AG04449 (cell line): ENCODE measurements at places on chromosomes 11 and 22.

- no peak for DNase-seq
Measured at GRCh38 chr11:126277780-126278179, 5.1 kb upstream of the TIRAP start.

DNA sequence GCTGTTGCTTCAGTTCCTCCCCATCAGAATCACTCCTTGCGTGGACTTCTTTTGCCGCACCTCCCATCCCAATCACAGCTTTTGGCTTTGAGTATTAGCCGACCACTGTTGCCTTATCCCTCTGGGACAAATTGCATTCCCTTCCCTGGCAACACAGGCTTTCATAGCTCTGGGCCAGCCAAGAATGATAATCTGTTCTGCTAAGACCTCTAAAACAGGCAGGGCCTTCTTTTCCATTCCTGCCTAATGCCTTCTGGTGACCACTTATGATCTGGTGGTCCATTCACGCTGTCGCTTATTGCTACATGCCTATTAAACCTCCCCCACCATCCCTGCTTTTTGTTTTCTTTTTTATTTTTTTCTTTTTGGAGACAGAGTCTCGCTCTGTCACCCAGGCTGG lies 9.6 kb downstream of the SEC14L2 start:
- DNase-seq, result no peak

DNA sequence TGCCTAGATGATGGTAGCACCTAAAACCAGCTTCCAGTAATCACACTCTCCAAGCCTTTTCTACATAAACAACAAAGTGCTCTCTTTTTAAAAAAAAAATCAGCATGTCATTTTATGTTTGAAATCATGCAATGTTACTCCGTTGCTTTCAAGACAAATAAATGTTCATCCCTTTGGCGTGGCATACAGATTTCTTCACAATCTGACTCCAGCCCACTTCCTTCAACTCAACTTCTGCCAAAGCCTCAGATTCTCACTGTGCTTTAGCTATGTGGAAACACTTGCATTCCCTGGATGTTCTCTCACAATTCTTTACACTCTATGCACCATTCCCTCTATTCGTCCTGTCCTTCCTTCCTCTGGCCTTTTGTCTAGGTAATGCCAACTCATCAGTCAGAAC lies 206.3 kb upstream of the BLID start:
- no peak for DNase-seq

DNA sequence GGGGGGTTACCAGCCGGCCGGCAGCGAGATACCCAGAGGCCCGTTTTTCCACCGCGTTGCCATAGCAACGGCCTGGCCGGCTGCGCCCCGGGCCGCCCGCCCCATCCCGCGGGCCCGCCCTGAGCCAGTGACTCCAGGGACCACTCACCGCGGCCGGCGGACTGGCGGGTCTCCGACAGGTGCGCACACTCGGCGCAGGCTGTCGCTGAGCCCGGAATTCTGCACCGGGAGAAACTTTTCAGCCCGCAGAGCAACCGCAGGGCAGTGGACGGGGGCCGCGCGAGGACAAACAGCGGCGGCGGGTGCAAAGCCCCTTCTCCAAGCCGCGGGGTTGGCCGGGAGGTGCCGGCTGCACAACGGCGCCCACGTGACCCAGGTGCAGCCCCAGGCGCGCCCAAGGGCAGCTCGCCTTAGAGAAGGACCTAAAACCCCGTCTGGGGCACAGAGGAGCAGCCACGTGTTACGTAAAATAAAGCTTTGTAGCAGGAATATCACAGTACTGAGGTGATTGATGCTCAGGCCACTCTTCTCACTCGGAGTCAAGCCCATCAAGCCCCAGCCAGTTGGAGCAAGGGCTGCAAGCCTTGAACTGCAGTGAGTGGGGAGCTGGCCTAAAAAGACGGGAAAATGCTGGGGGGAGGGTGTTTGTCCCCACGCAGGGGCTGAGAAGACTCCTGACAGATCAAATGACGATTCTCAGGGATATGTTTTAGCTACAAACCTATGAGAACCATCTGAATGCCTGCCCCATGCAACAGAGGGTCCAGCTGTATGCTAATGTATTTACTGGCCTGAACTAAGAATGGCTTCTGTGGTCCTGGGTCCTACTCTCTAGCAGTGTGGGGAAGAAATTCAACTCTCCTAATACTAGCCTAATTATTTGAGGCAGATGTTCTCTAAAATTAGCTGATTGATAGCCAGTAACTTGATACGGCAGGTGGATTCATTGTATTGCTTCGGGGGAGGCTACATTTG lies at the start of gene STK33:
Gene STK33 (minus strand): TSS at position 294 of the 975 bp plus-strand sequence. CDS start 119,323 bp downstream, outside the sequence.
- DNase-seq, result no peak

DNA sequence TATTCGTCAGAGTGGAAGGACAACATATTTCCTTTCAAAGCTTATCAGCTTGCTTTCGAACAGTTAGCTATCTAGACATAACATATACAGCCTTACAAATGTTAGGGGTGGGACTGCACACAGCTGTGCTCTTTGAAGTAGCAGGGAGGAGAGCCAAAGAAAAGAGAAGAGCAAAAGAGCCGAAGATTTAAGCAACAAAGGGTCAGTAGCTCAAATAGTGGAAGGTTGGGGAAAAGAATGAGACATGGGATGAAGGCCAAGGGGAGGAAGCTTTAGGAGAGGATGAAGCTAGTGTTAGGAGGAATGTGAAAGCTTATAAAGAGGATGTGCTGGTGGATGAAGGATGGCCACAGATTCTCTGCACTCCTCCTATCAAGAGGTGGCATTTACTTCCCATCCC lies 31.8 kb upstream of the IGSF22 start:
- no peak for DNase-seq

- no peak for DNase-seq
Measured at GRCh38 chr11:93967258-93967657, 53.9 kb upstream of the HEPHL1 start.

DNA sequence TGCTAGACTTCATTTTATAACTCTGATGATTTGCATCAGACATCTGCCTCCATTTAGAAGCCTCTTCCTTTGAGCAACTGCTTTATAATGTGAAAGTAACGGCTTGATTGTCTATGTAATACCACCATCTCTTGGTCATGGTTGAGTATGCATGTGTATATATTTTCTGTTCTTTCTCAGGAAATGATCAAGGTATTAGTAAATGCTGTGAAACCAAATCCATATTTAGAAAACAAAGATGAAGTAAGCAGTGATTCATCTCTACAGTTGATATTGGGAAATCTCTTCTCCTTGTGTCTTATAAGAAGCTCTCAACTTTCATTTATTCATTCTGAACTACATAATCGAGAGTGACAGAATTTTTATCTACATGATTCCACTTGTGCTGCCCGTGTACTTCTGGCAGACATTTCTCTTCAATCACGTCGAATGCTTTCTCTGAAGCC lies 104.6 kb upstream of the ANO3 start:
- DNase-seq, result peak; percentile 73

- no peak for DNase-seq
Measured at GRCh38 chr11:126186708-126187529, 24.5 kb downstream of the RPUSD4 start.

- no peak for DNase-seq
Measured at GRCh38 chr11:86067851-86068137, 1.1 kb downstream of the PICALM start.

- DNase-seq, result peak; percentile 16
Measured at GRCh38 chr11:30244265-30244664, 13.5 kb downstream of the FSHB start.

GRCh38 chr22:49647627-49648026 lies 180.0 kb downstream of the BRD1 start:
- no peak for DNase-seq

- no peak for DNase-seq
Measured at GRCh38 chr11:35307221-35307621, 112.1 kb downstream of the SLC1A2 start.

DNA sequence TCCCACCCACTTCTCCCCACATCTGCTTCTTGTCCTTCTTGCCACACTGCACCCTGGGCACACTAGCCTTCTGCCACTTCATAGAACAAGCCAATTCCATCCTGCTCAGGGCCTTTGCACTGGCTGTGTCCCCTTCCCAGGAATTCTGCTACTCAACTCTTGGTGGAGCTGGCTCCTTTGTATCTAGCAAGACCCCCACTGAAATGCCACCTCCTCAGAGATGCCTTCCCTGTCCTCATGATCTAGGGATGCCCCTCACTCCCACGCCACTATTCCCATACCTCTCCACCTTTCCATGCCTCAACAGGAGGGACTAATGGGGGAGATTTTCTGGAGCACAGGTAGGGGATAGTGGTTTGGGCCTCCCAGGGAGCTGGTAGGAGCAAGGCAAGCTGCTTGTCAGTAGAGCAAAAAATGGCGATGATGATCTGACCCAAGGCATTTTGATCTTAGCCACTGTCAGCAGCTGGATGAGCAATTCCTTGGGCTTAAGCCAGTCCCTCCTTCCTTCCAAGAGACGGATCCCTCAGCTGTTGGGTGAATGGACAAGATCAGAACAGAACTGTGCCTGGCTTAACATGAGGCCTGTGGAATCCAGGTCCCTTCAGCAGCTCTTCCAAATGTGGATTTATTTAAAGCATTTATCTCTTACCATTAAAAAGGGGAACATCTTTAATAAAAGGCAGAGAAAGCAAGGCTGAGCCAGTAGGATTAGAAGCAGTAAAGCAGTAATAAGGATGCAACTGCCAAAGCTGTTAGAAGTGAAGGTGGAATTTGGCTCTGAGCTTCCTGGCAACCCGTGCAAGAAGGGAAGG lies 4.0 kb upstream of the PRDM11 start:
- DNase-seq, result no peak

- no peak for DNase-seq
Measured at GRCh38 chr11:109914809-109915653, 178.2 kb upstream of the ZC3H12C start.

- DNase-seq, result no peak
Measured at GRCh38 chr11:42244376-42244775, 784.9 kb upstream of the LRRC4C start.

DNA sequence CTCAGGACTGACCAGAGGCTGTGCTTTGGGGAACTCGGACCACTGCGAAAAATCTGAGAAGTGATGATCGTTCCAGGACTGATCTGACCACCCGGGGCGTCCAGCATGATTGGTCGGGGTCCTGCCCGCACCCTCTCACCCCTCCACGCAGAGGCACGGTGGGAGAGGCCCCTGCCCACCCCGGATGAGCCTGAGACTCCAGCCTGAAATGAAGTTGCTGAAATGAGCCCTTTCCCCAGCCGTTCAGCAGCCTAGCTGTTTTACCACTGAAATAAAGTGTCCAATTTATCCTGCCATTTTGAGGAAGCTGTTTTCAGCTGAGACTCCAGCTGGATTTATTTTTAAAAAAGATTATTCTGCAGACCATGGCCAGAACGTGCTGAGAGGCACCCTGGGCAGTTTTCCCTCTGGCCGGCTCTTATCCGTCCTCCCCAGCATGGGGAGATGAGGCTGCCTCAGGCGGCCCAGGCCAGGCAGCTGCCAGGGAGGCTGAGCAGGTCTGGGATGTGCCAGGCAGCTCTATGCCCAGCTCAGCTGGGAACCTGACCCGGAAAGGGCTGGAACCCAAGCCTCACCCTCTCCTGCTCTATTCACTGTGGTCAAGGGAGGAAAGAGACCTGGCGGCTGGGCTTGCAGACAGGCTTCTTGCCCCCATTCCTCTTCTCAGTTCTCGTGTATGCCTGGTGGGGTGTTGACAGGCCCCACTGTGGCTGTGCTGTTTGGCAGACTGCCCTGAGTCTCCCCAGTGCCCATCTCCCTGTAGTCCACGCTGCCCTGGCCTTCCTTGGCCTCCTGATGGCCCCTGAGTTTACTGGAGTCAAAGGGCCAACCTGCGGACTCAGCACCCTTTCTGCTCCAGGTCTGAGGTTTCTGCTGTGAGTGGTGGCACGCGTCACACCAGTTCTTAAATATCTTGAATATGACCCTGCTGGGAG lies 161.0 kb upstream of the B3GAT1 start:
- no peak for DNase-seq

- no peak for DNase-seq
Measured at GRCh38 chr11:86122773-86123172, 53.9 kb upstream of the PICALM start.

DNA sequence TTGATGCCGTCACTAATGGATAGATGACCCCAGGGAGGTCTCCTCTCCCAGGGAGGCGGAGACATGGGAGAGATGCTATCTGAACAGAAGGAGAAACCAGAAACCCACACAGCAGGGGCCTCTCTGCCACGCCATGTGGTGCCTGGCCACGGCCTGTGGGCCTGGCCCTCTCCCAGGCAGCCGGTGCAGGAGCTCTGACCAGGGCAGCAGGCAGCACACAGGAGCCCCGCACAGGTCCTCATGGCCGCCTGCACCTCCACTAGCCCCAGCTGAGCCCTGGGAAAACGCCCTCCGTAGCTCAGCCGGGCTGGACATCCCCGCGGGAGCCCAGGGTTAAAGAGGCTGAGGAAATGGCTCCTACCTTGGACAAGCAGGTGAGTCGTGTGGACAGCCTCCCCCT lies 19.8 kb downstream of the IGSF9B start:
- no peak for DNase-seq

GRCh38 chr11:12281571-12282478 lies 95.5 kb upstream of the PARVA start:
- no peak for DNase-seq

DNA sequence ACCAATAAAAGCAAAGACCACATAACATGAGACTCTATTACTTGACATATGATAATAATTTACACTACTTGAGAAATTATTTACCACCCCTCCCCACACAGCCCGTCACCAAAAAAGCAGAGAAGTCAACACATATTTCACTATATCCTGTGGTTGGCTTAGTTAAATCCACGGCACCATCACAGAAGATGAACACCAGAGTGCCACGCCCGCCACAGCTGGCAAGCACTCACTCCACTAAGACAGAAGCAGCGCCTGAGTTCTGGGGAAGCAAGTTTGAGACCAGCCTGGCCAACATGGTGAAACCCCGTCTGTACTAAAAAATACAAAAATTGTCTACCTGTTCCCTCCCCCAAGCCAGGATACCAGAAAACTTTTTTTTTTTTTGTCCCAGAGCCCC lies 53.1 kb downstream of the PACSIN2 start:
- no peak for DNase-seq

GRCh38 chr11:1648653-1649420 lies 19.3 kb downstream of the KRTAP5-5 start:
- no peak for DNase-seq

DNA sequence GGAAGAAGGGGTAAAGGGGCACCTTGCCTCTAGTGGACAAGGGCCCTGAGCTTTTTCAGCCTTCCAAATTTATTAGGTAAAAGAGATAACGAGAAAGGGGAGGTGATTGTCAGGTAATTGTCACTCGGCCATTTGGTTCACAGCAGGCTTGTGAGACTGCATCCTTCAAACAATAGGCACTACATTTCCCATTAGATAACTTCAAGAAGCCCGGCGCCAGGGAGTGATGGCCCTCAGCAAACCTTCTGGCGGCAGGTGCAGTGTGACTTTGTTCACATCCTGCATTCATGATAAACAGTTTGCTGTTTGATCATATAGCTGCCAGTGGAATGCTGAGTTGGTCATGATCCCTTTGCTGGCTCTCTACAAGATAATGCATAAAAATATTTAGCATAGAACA lies 185.1 kb downstream of the CWF19L2 start:
- DNase-seq, result no peak
